ENCODE measurements at places on chromosomes 5 and 9.
A peak's percentile ranks its signal among the peaks of the same experiment; 100 is the strongest.

GRCh38 chr9:89134709-89135108 lies 43.9 kb downstream of the SHC3 start:
- no peak for DNase-seq

- DNase-seq = no peak
Measured at GRCh38 chr9:127113191-127113972, 9.1 kb downstream of the ANGPTL2 start.

DNA sequence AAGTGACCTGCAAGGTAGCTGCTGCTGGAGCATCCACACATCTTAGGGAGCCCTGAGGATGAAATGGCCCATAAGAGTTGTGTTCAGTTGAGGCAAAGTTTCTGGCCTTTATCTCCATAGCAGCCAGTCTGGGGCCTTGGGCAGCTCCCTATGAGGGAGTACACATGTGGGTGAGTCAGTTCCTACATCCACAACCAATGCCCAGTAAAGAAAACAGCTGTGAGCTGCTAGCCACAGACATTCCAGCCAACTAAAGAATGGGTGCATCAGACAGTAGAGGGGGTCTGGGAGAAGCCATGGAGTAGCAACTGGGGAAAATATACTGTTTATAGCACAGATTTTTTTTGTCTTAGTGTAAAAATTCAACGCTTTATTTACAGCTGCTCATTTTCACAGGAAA lies 720.7 kb downstream of the TLE1 start:
- DNase-seq = no peak

DNA sequence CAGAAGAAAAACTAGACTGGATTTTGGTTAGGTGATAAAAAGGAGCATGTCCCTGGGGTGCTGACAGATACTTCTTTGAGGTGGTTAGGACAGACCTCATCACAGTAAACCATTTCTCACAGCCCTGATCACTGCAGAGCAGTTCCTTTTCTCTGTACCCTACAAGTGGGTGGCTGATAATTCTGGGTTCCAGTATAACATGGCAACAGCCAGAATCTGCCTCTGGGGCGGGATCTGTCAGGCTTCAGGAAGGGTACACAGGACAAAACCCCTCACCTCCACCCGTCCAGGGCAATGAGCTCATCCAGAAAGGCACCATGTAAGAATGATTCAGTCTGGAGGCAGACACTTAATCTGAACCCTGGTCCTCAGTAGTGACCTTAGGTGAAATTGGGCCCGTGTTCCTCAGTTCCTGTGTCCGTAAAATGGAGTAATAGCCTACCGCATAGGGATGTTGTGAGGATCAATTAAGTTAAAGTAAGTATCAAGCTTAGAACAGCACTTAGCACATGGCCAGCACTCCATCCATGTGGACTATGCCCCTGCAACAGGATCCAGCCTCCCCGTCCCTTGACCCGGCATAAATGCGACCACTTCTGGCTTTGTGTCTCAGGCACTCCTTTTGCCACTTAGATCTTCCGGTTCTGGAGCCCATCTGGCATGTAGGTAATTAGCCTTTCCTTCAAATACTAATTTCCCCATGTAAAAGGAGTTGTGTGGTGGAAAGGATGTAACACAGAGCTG lies 129.2 kb downstream of the LHFPL2 start:
- DNase-seq = no peak

DNA sequence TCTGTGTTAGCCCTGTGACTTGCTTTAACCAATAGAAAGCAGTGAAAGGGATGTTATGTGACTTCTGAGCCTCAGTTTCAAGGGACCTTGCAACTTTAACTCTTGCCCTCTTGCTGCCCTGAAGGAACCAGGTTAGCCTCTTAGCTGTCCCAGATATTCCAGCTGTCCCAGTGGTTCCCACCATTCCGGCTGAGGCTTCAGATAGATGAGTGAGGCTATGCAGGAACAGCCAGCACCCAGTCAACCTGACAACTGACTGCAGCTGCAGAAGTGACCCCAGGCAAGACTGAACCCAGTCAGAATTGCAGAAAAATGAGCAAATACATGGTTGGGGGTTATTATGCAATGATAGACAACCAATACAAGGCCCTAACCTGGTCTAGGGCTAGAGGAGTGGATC lies 10.4 kb upstream of the CDC23 start:
- DNase-seq = no peak

- no peak for DNase-seq
Measured at GRCh38 chr9:133977421-133978201, 14.5 kb downstream of the VAV2 start.

GRCh38 chr9:14203356-14204056 lies 110.4 kb downstream of the NFIB start:
- DNase-seq = no peak

GRCh38 chr5:169650701-169651331 lies 13.7 kb downstream of the DOCK2 start:
- DNase-seq = no peak

GRCh38 chr9:84315278-84315877 lies 25.2 kb downstream of the SLC28A3 start:
- peak; percentile 60 for DNase-seq

- no peak for DNase-seq
Measured at GRCh38 chr9:2023042-2023441, 7.9 kb downstream of the SMARCA2 start.

GRCh38 chr9:99752417-99753109 lies 69.1 kb upstream of the NR4A3 start:
- no peak for DNase-seq

GRCh38 chr5:3835811-3836210 lies 240.2 kb downstream of the IRX1 start:
- DNase-seq = no peak

- no peak for DNase-seq
Measured at GRCh38 chr9:110745676-110746075, 77.1 kb downstream of the MUSK start.

DNA sequence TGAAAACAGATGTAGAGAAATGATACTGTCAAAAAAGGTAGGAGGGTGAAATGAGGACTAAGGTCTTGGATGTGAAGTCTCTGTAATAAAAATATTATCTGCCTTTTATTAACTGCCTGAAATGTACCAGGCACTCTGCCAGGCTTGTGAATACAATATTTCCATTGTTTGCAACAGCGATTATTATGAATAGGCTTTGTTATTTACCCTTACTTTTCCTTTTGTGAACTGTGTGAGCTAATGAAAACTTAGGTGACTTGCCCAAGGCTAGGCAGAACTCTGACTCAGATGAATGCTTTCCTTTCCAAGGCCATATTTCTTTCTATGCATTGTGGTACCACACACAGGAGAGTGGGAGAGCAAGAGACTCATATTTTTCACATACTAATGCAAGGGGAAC lies 204.1 kb downstream of the CDH12 start:
- no peak for DNase-seq

DNA sequence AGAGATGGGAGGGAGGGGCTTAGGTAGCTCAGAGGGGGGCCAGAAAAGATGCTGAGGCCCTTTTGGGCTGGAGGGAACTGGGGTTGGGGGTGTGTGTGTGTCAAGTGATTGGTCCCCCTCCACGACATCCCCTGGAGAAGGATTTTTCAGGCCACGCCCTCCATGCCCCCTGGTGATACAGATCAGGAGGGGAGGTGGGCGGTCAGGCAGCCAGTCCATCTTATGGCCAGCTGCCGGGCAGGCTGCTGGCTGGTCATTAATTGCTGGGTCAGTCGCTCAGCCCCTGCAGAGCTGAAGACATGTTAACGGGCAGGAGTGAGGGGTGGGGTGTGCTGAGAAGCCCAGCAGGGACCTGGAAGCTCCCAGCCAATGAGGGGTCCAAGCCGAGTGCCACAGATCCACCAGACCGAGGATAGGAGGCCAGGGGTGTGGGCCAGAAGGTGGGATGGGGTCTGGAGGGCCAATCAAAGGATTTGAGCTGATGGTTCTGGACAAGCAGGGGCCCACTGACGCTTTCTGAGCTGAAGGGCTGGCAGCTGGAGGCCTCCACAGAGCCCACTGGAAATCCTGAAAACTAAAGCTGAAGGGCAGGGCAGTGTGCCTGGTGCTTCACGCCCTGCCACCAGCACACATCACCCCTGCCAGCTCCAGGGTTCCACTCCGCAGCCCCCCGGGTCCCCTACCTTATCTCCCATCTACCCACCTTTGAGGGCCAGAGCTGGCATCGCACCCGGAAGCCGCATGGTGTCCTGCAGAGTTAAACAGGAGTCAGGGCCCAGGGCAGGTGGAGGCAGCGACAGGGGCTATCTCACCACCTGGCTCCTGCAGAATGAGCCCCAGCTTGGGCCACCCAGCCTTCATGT lies 19.1 kb downstream of the PDGFRB start:
- DNase-seq = no peak

Measured in nephron progenitor cell (in vitro differentiated cells).